GM04504 (cell line): ENCODE measurements at places on chromosomes 2 and 18.

DNA sequence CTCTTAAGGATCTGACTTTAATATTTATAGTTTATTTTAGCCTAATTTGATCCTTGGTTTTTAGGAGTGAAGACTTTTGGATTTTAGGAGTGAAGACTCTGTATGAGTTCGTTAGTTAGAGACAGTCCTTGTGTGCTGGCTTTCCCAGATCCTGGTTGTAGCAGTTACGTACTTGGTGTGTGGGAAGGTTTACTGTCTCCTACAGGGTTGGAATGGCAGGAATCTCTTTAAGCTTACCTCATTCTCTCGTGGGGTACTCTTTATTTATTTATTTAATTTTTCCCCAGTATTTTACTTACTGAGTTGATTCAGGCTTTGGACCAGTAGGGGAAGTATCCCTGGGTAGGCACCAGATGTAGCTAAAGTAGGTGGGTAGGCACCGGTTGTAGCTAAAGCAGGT is 1.8 kb upstream of the CXCR2 start:
- DNase-seq = no peak

- no peak for DNase-seq
These were observed 393.9 kb upstream of the ACVR2A start for GRCh38 chr2:147450661-147451510.

DNA sequence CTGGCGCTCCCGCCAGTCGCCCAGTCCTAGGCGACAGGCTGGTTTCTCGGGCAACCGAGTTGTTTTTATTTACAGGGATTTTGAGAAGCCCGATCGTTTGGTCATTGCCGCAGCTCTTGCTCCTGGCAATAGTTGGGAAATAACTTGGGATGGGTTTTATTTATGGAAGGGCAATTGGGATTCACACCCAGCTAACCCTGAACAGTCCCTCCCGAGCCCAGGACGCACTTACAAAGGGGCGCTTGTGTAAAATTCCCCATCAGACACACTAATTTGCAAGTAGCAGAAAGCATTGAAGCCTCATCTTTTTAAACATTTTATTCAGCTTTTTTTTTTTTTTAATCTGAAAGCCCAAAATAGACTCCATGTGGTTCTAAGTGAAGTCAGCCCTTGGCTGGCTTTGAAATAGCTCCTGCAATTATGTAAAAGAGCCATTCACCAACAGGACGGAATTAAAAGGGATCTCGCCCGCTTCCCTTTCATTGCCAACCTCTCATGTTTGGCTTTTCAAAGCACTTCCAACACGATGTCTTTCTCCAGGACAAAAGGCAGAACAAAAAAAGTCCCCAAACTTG is 3.6 kb upstream of the GBX2 start:
- no peak for DNase-seq

- no peak for DNase-seq
These were observed 94.1 kb downstream of the FAM161A start for GRCh38 chr2:61759718-61760117.

- no peak for DNase-seq
These were observed 81.7 kb upstream of the NEUROD1 start for GRCh38 chr2:181762000-181762399.

DNA sequence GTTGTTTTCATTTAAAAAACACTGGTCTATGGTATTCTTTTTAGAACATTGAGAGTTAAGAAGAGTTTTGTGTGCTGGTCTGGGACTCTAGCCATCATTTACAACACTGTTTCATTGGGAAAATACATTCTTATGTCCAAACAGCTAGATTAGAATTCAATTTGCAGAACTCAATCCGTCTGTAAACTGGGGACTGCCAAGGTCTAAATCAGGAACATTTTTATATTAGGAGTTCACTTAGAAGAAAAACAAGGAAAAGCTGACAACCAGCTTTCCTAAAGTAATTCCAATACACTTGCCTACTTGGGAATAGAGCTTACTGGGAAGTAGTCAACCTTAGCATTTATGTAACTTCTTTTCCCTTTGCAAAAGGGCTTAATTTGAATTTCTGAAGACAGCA is 91.5 kb upstream of the RNF152 start:
- no peak for DNase-seq

- no peak for DNase-seq
These were observed 422.7 kb downstream of the TGIF1 start for GRCh38 chr18:3872641-3873040.

- DNase-seq = peak; percentile 82
These were observed 40.5 kb upstream of the SH3BP4 start for GRCh38 chr2:234911271-234911670.

DNA sequence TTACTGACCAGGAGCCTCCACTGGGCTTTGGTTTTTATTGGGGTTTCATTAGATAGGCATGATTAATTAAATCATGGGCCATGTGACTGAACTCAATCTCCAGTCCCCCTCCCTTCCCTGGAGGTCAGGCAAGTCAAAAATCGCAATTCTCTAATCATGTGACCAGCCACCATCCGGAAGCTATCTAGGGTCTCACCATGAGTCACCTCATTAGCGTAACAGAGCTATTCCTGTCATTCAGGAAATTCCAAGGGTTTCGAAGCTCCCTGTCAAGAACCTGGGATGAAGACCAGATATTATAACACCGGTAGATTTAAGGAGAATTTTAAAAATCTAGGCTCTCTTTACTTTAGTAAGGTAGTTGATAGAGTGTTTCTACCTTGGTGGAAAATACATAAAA is 180.3 kb upstream of the TCF4 start:
- DNase-seq = no peak

DNA sequence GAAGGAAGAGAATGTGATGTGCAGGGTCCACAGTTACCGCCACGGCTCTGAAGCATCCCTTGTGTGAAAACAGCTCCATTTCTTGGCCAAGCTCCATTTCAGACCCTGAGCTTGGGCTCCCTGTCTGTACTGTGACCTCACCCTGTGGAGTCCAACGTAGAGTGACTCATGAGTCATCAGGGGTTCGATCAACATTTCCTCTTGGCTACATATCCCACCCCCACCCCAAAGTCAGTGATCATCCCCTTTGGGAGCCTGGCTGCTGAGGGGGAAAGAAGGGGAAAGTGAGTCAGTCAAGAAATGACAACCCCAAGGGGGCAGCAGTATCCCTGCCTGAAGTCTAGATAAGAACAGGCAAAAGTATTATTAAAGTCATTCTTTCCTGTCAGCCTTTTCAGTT is 62.2 kb downstream of the PAPOLG start:
- no peak for DNase-seq

GRCh38 chr2:51994123-51994763 is 962.3 kb upstream of the NRXN1 start:
- DNase-seq = no peak

DNA sequence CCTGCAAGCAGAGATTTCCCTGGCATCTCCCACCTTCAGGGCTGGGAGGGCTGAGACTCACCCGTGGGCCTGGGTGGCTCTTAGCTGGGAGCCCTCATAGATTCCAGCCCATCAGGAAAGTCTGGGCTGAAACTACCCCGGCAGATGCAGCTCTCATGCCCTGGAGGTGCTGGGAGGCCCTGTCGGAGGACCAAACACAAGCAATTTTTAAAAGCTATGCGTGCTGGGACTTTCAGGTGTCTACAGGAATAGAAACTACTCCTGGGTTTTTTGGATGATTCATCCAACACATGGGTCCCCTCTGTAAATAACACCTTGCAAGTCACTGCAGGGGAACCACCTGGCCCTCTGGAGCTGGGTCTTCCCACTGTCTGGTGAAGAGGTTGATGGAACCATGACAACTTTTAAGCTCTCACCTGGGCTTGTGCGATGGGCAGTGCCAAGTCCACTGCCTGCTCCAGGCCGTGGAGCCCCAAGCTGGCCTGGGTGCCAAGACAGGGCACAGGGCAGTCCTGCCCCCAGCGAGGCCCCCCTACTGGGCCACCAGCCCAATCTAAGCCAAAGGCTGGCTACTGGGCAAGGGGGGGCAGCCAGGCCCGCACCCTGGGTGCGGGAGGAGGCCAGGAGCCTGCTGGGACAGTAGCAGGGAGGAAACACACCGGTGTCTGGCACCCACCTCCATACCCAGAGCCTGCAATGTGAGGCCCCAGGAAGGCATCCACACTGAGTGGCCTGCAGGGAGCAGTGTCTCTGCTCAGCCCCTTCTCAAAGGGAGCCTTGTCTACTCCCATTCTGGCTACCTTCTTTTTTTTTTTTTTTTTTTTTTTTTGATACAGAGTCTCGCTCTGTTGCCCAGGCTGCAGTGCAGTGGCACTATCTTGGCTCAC is 1.1 kb upstream of the GPR55 start:
- DNase-seq = no peak

- no peak for DNase-seq
These were observed 51.2 kb downstream of the MBP start for GRCh38 chr18:77081390-77081778.

GRCh38 chr2:194332799-194333490 is 1324.1 kb upstream of the SLC39A10 start:
- DNase-seq = no peak

DNA sequence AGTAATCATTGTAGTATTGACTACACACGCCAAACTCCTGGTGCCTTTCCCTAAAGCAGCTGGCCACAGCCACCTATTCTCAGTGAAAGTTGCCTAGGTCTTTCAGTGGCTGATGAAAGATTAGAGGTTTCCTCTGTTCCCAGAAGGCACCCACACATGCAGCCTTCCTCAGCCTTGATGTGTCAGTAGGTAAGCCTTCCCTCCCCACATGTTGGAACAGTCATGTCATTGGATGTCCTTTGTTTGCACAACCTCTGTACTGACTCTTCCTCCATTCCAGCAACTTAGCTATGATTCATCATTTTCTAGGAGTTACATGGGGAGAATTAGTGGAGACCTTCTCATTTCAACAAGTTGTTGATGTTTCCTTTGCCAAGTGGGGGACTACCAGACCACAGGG is 630.8 kb upstream of the SLC39A10 start:
- no peak for DNase-seq

GRCh38 chr2:146189541-146189940 is 1655.3 kb upstream of the ACVR2A start:
- no peak for DNase-seq

- DNase-seq = peak; percentile 38
These were observed 232.9 kb downstream of the GULP1 start for GRCh38 chr2:188524519-188525113.

DNA sequence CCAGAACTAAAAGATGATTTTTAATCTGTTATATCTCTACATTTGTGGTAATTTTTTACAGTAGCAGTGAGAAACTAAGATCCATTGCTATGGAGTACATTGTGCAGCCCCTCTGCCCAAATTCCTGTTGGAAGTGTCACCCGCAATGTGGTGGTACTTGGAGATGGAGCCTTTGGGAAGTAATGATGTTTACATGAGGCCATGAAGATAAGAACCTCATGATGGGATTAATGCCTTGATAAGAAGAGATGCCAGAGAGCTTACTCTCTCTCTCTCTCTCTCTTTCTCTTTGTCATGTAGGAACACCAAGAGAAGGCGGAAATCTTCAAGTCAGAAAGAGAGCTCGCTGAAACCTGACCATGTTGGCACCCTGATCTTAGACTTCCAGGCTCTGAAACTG is 535.4 kb downstream of the PID1 start:
- DNase-seq = no peak

DNA sequence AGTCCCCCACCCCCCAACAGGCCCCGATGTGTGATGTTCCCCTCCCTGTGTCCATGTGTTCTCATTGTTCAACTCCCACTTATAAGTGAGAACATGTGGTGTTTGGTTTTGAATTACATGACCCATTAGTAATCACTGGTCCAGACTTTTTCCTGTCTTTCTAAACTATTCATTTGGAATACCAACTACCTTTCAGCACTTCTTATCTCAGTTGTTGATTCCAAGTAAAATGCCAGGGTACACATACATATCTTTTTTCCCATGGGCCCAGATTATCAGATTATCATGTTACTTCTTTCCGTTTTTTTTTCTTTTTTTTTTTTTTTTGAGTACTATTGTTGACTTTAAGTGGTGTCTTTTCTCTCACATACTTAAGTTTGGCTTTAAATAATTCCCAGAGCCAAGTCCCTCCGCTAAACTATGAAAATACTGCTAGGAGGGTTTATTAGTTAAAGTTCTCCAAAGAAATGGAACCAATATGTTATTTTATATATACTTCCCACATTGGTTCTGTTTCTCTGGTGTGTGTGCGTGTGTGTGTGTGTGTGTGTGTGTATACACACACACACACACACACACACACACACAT is 389.3 kb downstream of the IRS1 start:
- no peak for DNase-seq

DNA sequence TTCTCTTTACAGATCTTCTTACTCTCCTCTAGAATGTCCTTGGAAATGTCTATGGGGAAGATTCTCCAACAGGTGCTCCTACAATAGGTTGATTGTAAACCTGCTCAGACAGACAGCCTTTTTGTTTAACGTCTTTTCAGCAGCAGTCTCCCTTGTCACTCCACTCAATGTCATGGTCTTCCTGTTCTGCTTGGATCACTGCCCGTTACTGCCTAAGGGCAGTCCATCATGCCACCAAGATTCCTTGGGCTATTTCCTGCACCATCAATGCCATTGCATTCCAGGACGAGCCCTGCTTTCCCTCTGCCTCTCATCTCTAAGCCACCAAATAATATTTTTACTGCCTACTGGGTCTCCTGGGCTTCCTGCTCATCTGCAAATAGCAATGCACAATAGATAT is 97.4 kb upstream of the GALNT5 start:
- DNase-seq = no peak

GRCh38 chr2:111698743-111699554 is 185.0 kb downstream of the ANAPC1 start:
- DNase-seq = peak; percentile 97

DNA sequence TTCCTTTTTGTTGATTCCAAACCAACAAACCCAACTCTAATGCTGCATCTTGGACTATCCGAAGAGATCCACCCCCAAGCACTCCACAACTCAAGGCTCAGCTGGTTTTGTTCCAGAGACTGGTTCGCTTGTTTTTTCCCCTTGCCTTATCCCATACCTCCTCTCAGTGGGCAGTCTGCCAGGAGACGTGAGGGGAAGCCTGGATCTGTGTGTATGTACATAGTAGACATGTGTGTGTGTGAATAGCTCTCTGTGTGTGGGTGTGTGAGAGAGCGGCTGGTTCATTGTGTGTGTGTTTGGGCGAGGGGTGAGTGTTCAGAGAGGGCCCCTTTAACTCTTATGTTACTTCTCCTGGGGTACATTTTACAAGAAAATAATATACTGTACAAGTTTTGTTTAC is 94.4 kb downstream of the NRP2 start:
- DNase-seq = no peak

GRCh38 chr2:194925742-194926141 is 731.3 kb upstream of the SLC39A10 start:
- DNase-seq = no peak

- DNase-seq = no peak
These were observed 17.1 kb upstream of the INO80C start for GRCh38 chr18:35514752-35515459.

- no peak for DNase-seq
These were observed 179.6 kb downstream of the DSC3 start for GRCh38 chr18:30862900-30863299.

DNA sequence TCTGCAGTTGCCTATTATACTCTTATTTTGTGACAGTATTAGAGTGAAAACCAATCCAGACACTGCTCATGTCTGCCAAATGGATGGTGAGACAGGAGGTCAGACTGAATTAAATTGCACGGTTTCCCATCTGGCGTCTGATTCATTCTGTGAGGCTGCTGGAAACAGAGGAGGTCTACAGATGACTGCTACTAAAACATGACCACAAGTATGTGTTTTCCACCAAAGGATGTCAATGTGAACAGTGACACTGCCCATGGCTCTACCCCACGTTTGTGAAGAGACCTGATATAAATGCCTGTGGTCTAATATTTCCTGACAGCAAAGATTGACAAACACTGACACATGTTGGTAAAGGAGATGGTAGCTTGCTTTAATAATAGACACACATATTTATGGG is 104.3 kb upstream of the ST6GAL2 start:
- no peak for DNase-seq
